ENCODE measurements at places on chromosomes 1 and 21.

GRCh38 chr1:189874715-189875435, 602.8 kb downstream of the BRINP3 start:
- no peak for DNase-seq

GRCh38 chr21:45487891-45488600, 54.2 kb downstream of the SLC19A1 start:
- no peak for DNase-seq

DNA sequence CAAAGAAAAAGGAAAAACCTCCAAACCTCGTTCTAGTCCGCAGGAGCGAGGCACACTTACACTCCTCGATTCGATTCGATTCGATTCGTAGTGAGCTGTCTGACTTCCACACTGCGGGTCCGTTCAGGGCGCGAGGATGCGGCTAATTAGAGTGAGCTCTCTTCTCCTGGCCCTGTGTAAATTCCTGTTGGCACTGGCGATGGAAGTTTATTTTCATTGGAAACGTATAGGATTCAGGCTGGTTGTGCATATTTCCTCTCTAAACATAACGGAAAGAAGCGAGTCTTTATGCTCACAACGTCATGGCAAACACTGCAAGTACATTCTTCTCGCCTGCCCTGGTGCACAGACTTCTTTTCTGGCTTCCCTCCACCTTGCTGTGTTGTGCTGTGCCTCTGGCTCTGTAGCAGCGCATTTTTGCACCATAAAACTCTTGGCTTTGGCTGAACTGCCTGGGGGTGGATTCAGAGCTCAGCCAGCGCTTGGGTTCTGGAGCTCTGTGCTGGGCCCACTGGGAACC, 2.7 kb downstream of the HUNK start:
- DNase-seq, result no peak

- DNase-seq, result peak; percentile 30
These were observed 646 bp downstream of the MAPKAPK2 start for GRCh38 chr1:206685334-206685768.

GRCh38 chr1:185696422-185697150, 37.6 kb upstream of the HMCN1 start:
- DNase-seq, result no peak

DNA sequence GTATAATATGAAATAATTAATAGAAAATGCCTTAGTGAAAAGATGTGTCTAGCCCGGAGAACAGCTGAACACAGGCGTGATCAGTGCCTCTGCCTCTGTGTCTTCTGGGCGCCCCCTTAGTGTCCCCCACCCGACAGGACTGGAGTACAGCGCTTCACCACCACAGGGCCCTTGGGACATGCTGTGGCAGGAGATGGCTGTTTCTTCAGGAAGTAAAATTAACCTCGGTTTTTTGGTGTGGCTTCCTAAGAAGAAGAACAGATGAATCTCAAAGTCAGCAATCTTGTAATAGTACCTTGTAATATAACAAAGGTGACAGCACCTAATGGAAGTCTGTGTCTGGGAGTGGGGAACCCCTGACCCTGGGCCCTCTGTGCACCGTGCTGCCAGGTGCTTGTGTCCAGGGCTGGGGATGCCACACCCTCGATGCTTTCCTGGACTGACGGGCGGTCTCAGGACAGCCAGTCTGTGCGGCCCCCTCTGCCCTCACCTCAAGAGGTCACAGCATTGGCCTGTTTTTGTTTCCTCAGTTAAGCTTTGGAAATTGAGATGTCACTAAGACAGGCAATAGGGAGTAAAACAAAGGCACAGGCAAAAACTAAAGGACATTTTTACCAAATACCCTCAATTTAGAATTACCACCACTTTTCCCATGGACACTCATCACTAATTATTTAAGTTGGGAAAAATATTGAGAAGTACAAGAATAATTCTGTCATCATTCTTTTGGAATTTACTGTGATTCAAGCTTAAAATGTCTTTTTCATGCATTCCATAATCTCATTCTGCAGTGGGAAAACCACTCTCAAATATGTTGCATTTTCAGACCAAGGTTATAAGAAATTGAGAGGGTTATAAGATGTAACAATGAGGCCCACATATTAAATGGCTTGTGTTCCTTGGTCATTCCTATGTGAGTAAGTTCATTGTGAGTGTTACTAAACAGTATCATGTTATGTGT, 79.3 kb downstream of the ADARB1 start:
- DNase-seq, result no peak

DNA sequence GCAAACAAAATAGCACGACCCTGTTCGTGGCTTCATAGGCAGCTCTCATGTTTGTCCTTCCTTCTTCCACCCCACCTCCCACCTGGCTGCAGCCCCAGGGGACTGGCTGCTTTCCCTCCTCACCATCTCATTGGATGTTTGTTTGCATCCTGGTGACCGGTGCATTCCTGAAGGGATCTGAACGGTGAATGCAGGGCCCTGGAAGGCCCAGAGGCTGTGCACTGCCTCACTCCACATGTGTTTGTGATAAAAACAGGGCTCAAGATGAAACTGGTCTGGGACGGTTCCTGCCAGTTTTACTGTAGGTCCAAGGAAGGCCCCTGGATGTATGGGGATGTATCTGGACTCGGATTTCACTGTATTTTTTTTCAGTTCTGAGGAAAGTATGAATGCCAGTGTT, 42.8 kb downstream of the CNN3 start:
- no peak for DNase-seq

GRCh38 chr1:36159614-36160387, 3.8 kb downstream of the MAP7D1 start:
- no peak for DNase-seq

GRCh38 chr1:37647281-37647680, 12.6 kb upstream of the RSPO1 start:
- no peak for DNase-seq

- DNase-seq, result no peak
These were observed 2.3 kb downstream of the CHD5 start for GRCh38 chr1:6177681-6178380.

DNA sequence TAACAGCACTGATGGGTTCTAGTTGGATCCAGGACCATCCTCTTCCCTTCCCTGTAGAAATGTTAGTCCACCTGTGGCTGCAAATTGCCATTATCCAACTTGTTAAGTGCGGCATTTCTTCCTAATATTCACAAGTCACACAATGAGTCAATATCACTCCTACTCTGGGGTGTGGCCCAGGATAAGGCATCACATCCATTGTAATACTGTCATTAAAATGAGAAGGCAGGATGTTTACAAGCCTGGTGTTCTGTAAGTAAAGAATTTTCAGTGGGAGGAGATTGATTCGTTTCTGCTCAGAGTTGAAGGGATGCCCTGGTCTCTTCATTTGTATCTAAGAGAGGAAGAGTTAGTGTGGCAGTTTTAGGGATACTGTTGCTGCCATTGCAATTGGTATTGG, 18.1 kb upstream of the ARHGAP29 start:
- DNase-seq, result no peak

GRCh38 chr1:218616681-218617080, 271.5 kb downstream of the TGFB2 start:
- DNase-seq, result no peak

DNA sequence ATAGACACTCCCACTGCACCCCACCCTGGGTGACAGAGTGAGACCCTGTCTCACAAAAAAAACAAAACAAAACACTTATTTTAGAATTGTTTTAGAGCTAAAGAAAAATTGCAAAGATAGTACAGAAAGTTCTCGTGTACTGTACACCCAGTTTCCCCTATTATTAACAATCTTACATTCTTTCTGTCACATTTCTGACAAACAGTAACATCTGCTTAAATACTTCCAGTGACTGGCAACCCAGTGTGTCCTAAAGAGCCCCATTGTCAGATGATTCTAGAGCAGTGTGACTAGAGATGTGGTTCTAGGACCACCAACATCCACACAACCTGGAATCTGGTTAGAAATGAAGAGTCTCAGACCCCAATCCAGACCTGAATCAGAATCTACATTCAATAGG, 90.5 kb downstream of the LEPR start:
- DNase-seq, result no peak

Measured in activated CD4-positive, alpha-beta T cell treated with anti-CD3 and anti-CD28 coated beads, Interleukin-2, amount 50 U/mL, for 16 hours (primary cell).